Activated naive CD4-positive, alpha-beta T cell (primary cell): ENCODE measurements at places on chromosomes 1 and 21.

GRCh38 chr21:45954261-45954660, 27.3 kb upstream of the COL6A1 start:
- DNase-seq: no peak

- DNase-seq: no peak
These were observed 2.4 kb downstream of the GABRD start for GRCh38 chr1:2021550-2021949.

DNA sequence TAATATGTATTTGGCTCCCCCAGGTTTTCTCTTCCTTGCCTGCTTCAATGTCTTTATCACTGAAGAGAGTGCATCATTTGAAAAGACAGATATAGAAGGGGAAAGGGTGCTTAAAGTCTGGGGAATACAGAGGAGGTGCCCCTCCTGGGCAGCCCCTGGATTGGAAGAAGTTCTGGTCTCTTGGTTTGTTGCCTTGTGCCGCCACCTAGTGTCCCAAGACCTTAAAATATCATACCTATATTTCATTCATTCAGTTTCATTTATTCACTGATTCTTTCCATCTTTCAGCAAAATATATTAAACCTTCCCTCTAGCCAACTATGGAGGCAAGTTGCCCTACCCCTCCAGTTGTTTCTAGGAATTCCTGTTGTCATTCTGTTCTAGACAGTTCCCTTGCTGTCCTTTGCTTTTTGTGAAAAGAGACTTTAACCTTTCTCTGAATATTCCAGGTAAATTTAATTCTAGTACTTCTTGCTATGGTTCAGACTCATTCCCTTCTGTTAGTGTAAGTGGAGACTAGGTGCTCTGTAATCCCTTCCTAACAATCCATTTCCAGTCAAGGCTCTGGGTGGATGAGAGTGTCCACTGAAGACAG, 56.1 kb downstream of the MEF2D start:
- no peak for DNase-seq

DNA sequence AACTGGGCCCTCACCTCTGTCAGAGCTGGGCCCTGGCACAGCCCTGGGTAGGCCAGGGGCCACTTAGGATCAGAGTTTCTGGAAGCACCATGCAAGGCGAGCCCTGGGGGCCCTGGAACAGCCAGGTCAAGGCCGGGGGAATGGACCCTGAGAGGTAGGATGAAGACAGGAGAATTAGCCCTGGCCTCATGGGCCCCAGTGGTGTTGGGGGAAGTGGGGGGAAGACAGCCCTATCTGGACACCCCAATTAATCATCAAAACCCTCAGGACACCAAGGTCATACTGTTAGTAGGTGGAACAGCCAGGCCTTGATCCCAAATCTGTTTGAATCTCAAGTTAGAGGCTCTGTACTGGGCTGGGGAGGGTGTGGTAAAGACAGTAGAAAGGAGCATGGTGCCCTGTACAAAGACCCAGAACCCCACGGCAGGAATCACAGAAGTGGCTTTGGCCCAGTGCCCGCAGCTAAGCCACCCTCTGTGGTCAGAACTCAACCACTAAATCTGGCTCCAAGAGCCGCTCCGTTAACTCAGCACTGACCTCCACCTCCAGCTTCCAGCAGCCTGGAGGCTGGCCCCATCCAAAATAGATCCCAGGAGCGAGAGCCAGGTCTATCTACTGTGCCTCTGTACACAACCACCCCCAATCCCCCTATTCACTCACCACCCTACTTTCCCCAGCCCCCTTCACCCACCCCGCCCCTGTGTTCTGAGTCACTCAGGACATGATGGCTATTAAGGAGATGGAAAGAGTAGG, 14.0 kb upstream of the TRIM63 start:
- DNase-seq: no peak

GRCh38 chr1:186165303-186165702, 209.8 kb downstream of the TPR start:
- DNase-seq: no peak

GRCh38 chr1:43904660-43905551, 28.7 kb upstream of the ARTN start:
- no peak for DNase-seq

DNA sequence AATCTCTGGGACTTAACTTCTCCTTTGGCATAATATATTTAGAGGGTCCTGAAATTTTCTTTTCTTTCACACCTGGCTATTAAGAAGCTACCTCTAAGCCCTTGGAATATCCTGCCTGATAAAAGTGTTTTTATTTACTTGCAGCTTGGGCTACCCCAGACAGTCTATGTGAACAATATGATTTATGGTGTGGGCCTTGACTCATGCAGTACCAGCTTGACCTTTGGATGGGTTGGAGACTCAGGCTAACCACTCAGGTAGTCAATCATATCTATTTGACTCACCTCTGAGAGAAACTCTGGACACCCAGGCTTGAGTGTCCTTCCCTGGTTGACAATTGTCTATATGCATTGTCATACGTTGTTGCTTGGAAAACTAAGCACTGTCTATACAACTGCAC, 13.4 kb upstream of the PGBD2 start:
- no peak for DNase-seq

GRCh38 chr21:45048026-45048698, 26.2 kb upstream of the ADARB1 start:
- no peak for DNase-seq

DNA sequence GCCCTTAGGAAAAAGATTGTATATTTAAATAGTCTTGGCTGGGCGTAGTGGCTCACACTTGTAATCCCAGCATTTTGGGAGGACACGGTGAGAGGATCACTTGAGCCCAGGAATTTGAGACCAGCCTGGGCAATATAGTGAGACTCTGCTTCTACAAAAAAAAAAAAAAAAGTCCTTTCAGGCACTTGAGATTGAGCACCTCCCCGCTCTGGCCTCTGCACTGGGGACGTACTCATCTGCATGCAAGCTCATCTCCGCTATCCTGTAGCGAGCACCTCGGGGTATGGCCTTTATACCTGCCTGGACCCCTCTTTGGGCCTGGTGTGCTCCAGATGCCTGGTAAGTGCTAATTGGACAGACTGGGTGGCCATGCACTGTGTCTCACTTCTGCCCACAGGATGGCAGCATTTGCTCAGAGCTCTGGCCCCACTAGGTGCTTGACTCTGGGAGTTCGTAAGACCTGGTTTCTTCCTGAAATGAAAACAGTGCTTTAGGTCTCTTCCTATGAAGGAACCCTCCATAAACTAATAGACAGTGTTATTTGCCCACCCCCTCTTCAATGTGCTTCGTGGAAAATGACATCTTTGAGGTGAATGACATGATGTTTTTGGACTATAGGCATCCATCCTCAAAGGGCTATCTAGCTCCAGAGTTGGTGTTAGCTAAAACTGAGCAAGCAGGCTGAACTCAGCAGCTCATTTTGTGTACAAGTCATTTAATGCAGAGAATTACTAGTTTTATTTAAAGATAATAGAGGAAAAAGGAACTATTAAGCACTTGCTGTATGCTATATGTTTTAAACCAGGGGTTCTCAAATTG, 61.7 kb upstream of the ADAR start:
- DNase-seq: peak; percentile 40

DNA sequence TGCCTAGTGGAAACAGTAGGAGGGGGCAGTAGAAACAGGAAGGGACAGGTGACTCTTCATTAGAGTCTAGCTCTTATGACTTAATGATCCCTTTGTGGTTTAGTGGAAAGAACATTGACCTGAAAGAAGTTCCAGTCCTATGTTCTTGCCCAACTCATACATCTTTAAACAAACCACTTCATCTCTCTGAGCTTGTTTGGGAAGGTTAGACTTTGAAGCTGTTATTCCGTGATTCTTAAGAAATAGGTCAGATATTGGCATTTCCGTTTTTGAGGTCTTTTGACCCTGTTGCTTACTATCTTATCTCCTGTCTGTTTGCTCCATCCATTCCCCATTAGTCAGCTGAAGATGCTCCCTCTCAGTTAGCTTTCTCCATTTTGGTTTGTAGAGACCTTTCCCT, 38.5 kb downstream of the MTR start:
- DNase-seq: no peak
